ENCODE measurements at places on chromosomes 1 and 21.

GRCh38 chr1:243672539-243673074, 177.4 kb downstream of the AKT3 start:
- no peak for DNase-seq

DNA sequence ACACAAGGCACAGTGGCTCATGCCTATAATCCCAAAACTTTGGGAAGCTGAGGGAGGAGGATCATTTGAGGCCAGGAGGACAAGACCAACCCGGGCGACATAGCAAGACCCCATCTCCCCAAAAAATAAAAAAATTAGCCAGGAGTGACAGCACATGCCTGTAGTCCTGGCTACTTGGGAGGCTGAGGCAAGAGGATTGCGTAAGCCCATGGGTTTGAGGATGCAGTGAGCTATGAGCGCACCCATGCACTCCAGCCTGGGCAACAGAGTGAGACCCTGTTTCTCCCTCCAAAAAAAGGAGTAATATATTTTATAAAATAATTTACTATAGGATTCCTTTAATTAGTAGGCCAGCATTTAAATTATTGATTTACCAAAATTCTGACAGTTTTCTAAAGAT, 89.8 kb downstream of the ACBD6 start:
- DNase-seq: no peak

GRCh38 chr21:15164678-15165303, 100.0 kb upstream of the NRIP1 start:
- DNase-seq: no peak

DNA sequence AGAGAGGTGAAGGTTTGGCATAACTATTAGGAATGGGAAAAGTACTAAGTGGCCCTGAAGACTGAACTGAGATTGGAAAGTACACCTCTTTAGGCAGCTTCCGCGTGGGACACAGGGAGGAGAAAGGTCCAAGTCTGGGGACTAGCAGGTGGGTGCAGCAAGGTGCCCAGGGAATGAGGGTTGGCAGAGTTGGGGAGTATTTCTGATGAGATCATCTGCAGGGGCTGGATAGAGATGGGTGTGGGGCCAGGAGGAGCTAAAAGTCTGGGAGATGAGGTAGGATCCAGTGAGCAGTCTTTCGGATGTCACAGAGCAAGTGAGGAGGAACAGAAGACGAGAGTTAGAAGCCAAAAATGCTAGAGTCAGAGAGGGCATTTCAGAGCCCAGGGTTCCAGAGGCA, 36.1 kb downstream of the CDCA8 start:
- no peak for DNase-seq

- DNase-seq: no peak
Observed at GRCh38 chr1:102184477-102184876, 187.8 kb upstream of the OLFM3 start.

DNA sequence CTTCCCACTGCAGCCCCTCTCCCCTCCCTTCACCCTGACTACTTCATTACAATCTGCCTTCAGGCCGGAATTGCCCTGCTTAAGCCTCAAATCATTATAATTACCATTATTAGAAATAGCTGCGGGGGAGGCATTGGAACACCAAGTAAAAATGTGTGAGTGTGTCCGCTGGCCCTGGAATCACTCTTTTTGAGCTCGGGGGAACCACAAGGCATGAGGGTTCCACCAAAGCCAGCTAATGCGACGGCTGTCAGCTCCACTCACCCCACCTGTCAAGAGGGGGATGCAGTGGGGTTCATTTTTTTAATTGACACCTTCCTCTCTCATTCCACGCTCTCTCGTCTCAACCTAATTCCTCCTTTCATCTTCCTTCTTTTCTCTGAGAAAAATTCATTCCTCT, 177.2 kb downstream of the PBX1 start:
- DNase-seq: no peak

- no peak for DNase-seq
Observed at GRCh38 chr1:178243890-178244289, 150.0 kb downstream of the RASAL2 start.

DNA sequence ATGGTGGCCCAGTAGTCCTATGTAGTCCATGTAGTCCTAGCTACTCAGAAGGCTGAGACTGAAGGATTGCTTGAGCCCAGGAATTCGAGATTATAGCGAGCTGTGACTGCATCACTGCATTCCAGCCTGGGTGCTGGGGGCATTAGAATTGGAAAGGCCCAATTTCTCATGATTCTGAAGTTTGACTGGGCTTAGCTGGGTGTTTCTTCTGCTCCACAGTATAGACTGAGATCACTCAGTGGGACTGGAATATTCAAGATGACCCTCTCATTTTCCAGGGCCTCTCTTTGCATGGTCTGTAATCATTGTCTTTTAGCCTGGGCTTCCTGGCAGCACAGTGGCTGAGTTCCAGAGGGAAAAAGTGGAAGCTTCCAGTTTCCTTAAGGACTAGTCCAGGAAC, 26.2 kb downstream of the MROH7 start:
- no peak for DNase-seq

GRCh38 chr1:100320311-100321099, 31.8 kb upstream of the CDC14A start:
- no peak for DNase-seq

DNA sequence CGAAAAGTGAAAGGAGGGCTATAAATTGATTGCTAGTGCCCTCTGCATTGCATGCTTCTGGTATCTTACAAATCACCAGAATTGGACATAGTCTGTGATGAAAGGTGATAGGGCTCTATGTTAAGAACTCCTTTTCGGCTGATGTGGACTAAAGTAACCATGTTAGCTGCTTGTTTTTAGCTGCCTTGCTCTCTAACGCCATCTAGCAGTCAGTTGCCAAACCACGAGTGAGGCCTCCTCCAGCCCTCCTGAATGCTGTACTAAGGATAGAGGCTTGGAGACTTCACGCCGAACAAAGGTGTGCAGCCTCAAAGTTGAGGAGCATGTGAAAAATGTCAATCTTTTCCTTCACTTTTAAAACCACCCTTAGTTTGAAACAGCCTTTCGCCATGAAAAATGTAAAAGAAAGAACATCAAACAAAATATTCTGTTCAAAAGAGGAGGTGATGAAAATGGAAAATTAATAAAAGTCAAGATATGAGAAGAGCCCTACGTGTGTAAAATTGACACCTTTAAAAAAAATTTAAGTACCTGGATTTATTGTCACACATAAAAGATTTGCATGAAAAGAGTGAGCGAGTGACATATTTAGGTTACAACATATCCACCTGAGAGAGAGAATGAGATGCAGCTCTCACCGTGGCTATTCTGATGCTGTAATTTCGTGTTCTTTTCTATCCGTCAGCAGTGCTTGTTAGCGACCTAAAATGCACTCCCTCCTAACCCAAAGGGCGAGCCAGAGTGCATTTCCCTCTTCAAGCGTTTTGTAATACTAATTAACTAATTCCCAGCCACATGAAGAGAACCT, 8.1 kb downstream of the LRRC53 start:
- DNase-seq: peak; percentile 49

- no peak for DNase-seq
Observed at GRCh38 chr1:116987256-116987555, 14.4 kb upstream of the CD101 start.
